LNCaP clone FGC (cell line): ENCODE measurements at places on chromosomes 1 and 21.

- DNase-seq: no peak
Observed at GRCh38 chr1:108049178-108049819, 84.3 kb upstream of the VAV3 start.

GRCh38 chr21:40760821-40761220, 86.1 kb downstream of the DSCAM start:
- DNase-seq: no peak

- DNase-seq: no peak
Observed at GRCh38 chr1:186679924-186680244, 339 bp downstream of the PTGS2 start.

DNA sequence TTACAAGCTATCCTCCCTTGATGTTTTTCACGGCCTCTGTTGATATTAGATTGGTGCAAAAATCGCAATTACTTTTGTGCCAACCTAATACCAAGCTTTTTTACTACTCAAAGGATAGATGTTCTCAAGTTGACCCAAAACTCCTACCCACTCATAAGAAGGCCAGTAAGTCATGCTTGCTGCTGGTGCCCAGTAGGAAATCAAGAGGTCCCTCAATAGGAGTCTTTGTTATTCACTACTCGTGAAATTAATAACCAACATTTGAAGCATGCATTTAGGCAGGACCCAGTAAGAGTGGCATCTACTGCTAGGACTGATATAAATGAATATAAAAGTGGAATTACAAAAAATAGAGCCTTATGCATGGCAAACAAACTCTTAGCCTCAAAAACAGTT, 52.6 kb downstream of the APP start:
- DNase-seq: no peak

DNA sequence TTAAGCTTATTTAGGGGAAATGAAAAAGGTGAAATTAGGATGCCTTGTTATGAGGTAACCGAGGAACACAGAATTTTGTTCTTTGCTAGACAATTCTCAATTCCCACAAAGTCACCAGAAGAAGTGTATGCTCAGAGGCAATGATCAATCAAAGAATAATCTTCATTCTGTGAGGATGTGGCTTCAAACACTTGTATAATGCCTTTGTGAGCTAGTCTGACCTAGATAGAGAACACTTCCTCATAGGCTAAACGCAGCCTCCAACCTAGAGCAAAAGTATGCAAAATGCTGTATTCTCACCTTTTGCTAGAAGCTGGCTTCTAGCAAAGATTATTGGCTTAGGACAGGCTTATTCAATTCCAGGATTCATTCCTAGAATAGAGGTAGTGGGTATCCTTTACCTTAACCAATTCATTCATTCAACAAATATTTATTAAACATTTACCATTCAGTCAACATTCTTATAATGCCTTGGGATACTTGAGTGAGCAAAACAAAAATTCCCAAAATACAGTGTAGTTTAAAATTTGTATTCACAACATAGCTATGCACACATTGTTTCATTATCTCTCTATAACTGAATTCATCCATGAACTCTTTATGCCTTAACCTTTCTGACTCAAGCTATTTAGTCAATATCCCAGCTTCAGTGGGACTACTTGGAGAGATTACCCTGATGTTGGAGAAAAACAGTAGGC, 530.2 kb downstream of the PTPRC start:
- no peak for DNase-seq
